Left renal cortex interstitium (tissue), 4 donors: ENCODE measurements at places on chromosomes 11 and 22.

DNA sequence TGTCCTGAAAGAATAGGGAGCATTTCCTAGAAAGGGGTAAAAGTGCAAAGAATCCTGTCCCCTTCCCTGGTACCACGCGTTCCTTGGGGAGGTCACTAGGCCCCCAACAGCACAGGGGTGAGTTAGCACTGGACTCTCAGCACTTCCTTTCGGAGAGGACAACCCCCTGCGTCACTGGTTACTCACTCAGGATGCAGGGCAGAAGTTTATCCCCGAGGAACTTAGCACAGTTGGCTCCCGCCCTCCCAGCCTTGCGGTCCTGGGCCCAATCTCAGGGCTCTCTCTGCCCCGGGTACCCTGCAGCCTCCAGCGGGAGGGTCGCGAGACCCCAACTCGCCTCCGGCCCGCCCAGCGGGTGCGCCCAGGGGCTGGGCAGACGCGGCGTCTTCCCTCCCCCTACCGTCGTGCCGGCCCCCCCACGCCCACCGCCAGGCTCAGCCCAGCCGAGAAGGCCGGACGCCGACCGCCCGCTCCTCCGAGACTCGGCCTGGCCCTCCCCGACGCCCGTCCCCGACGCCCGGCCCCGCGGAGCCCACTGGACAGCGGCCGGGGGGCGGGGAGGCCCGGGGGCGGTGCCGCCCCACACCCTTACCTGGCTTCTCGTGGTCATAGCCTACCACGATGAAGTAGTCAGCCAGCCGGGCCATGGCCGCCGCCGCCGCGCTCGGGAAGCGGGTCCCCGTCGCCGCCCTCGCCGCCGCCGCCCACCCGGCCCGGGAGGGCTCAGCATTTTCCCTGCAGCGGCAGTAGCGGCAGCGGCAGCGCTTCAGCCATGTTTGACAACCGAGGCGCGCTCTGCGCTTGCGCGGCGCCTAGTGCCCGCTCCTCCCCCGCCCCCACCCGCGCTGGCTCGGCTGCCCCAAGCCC, at the start of gene SBF2:
SBF2 (minus strand) TSS at position 797 of the 867 bp plus-strand sequence; CDS start at position 647, 150 bp downstream.
- peak; percentile 73 for DNase-seq

DNA sequence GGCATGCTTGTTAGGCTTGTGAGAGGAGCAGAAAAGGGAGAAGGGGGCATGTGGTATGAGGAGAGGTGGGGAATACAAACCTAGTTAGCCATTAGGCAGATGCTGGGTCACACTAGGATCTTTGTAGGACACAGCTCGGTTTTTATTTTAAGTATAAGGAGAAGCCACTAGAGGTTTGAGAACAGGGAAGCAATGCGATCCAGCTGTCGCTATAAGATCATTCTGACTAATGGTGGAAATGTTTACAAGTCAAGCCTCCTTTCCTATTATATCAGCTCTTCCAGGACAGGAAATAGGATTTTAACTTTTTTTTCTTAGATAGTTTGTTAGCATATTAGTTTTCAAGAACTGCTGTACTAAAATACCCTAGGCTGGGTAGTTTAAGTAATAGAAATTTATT, 609.9 kb downstream of the INSC start:
- DNase-seq, result no peak

GRCh38 chr11:34869425-34869824, 46.8 kb downstream of the APIP start:
- no peak for DNase-seq

DNA sequence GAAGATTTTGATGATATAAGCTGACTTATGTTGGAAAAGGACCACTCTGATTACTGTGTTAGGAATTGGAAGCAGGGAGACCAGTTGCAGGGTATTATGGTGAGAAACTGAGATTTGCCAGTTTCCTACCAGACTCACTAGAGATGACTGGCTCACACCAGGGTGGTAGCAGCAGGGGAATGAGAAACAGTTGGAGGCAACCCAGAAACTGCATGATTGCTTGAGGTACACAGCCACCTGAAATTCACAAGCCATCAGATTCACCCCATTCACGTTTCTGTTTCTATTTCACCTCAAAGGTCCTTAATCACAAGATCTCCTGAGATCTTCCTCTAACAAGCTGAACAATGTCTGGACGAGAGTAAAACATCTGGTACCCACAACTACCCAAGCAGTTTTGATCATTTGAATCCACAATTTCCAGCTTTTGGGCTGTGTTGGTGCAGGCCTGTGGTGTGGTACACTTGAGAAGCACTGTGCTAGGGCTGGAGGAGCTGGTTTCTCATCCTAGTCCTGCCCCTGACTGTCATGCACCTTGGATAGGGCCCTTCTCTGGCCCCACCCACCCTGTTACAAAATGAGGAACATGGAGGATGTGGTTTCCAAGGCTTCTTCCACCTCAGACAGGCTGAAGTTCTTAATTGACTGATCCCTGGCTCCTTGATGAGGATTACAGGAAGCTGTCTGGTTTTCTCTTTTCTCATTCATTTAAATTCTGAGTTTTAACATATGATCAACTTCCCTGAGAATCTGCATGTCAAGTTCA, 233.4 kb downstream of the INSC start:
- no peak for DNase-seq

GRCh38 chr11:40294349-40294735, 1165.1 kb downstream of the LRRC4C start:
- no peak for DNase-seq

DNA sequence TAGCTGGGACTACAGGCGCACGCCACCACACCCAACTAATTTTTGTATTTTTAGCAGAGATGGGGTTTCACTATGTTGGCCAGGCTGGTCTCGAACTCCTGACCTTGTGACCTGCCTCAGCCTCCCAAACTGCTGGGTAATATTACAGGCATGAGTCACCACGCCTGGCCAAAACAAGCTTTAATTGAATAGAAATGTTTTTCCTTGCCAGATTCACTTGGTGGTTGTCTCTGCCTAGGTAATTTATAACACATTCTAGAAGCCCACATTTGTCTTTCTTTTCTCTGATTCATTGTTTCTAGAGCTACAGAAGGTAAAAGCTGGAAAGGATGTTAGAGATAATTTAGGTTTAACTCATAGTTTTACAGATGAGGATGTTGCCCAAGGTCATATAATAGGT, 41.3 kb downstream of the CECR2 start:
- DNase-seq, result no peak

- DNase-seq, result no peak
These were observed 126.9 kb upstream of the CHORDC1 start for GRCh38 chr11:90349731-90350130.

DNA sequence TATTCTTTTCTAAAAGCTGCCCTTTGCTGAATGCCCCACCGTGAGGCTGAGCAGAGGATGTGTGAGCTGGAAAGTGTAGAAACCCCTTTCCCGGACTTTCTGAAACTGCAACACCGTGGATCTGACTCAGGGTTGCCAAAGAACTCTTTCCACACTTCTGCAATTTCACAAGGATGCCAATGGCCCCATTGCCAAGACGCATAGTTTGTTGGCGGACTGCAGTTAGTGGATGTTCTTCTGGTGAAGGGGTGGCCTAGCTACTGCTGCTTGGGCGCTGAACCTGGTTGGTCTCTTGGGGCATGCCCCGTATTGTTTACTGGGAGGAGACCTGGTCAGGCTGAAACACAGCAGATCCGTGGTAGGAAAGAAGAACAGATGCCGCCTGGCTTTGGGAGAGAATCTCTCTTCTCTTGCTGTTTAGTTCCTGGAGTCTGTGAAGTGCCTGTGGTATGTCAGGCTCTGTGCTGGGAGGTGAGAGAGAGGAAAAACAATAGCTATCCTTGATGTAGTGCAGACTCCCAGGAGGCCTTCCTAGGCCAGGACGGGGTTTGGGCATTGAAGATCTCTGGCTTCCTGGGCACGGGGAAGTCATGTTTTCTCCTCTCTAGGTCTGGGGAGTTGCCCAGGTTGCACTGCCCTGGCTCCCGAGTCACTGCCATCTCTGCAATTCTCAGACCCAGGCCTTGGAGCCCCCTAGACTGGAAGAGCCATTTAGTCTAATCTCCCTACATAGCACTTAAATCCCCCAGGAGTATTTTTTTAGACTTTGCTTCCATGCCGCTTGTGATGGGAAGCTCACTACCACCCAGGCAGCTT, 26.9 kb downstream of the CD82 start:
- DNase-seq, result no peak

DNA sequence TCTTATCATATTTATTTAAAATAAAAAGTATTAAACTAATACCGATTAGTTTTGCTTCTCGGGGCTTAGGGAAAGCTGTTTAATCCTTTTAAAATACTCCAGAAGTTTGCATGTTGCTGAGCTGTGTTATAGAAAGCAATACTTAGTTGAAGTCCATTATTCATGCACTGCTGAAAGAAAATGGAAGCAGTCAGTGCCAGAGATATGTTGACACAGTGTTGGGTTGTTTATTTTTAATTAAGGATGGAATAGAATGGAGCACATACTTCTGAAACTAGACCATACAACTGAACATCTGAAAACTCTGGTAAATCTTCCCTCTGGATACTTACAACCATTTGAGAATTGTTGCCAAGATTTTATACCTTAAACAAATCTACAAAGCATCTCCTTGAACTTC, 282.7 kb upstream of the CCDC179 start:
- DNase-seq, result no peak

DNA sequence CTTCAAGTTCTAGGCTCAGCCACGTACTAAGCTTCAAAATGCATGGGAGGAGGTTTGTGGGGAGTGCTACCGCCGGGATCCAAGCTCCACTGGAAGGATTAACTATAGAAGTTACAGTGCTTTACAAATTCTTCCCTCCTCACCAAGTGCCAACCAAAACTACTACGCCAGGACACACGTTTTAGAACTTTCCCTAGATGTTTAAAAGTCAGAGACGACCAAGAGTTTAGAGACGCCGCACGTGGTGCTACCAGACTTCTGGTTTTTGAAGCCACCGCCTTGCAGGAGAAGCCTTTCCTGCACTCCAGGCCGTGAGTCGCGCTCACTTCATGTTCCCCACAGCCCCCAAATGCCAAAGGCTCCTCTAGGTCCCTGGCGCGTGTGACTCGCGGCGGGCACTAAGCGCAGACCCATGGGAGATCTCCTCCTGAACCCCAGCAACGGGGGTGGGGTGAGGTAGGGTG, 734 bp downstream of the SNU13 start:
- DNase-seq, result no peak
